ENCODE measurements at places on chromosomes 13 and 19. TPM values are rescaled to one million over a fixed set of nuclear protein-coding genes. Genes with fewer than 3 reads are reported as not detected.
A peak's percentile ranks its signal among the peaks of the same experiment; 100 is the strongest.

DNA sequence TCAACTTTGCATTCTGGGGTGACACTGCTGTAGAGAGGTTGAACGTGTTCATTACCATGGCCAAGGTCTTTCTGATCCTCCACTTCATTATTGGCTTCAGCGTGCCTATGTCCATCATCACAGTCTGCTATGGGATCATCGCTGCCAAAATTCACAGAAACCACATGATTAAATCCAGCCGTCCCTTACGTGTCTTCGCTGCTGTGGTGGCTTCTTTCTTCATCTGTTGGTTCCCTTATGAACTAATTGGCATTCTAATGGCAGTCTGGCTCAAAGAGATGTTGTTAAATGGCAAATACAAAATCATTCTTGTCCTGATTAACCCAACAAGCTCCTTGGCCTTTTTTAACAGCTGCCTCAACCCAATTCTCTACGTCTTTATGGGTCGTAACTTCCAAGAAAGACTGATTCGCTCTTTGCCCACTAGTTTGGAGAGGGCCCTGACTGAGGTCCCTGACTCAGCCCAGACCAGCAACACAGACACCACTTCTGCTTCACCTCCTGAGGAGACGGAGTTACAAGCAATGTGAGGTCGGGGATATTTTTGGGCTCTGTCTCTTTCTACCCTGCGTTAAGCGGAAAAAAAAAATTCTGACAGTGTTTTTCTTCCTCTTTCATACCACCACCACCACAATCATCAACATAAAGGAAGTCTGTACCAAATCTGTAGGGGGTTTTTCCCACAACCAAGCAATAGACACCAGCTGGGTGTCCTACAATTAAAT, 29.5 kb downstream of the FPR3 start:
- DNase-seq, result no peak
- no peaks in the 10 kb centered on the region for H3K4me1 ChIP-seq
- H3K27ac ChIP-seq, result no peak overlapping the region
- no peak overlapping the region for H3K4me3 ChIP-seq

GRCh38 chr13:46495651-46496050, 57.3 kb upstream of the LRCH1 start:
- no peaks in the 10 kb centered on the region for H3K4me1 ChIP-seq
- H3K27me3 ChIP-seq, result no peaks in the 10 kb centered on the region
- no peak overlapping the region for H3K4me3 ChIP-seq
- H3K27ac ChIP-seq, result no peak overlapping the region
- DNase-seq, result no peak

- no peak overlapping the region for H3K27ac ChIP-seq
- no peak for DNase-seq
- peaks cover 3% of the 10 kb centered on the region for H3K4me1 ChIP-seq
Observed at GRCh38 chr13:112833551-112834257, 135.3 kb upstream of the MCF2L start.

DNA sequence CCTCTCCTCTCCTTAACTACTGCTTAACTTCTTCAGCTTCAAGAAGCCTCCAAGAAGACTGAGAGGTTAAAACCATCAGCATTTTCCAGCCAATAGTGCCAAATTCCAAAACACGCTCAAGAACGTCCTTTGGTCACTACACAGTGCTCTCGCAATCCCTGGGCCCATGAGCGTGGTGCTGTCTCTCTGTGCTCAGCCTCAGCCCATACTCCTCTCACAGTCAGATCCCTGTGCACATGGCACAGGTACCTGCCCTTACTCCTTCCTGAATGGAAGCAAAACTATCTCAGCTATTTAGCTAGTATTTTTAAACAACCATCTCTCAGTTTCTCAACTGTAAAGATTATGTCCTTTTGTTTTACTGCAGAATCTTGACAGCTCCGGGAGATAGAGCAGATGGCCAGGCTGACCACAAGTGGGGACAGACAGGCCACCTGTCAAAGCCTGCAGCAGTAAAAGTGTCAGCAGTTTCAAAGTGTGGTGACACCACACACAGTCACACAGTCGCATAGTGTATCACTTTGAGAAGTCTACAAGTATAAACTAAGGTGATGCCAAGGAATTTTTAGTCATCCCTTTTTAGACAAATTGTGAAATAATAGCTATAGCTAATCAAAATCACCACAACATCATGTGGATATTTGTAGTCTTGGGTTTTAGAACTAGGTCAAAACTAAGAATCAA, 35.7 kb downstream of the DZIP1 start:
- no peaks in the 10 kb centered on the region for H3K27me3 ChIP-seq
- no peaks in the 10 kb centered on the region for H3K36me3 ChIP-seq
- no peaks in the 10 kb centered on the region for H3K4me1 ChIP-seq
- H3K4me3 ChIP-seq, result no peak overlapping the region

DNA sequence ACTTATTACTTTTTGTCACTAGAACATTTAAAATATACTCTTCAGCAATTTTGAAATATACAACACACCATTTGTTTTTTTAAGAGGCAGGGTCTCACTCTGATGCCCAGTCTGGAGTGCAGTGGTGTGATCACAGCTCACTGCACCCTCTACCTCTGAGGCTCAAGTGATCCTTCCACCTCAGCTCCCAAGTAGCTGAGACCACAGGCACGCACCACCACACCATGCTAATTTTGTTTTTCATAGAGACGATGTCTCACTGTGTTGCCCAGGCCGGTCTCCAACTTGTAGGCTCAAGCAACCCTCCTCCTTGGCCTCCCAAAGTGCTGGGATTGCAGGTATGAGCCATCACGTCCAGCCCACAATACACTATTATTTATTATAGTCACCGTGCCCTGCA, 2.6 kb downstream of the IGFL2 start:
- no peaks in the 10 kb centered on the region for H3K36me3 ChIP-seq
- H3K4me1 ChIP-seq, result no peaks in the 10 kb centered on the region
- no peak overlapping the region for H3K27ac ChIP-seq
- no peaks in the 10 kb centered on the region for H3K27me3 ChIP-seq
- no peak for DNase-seq

DNA sequence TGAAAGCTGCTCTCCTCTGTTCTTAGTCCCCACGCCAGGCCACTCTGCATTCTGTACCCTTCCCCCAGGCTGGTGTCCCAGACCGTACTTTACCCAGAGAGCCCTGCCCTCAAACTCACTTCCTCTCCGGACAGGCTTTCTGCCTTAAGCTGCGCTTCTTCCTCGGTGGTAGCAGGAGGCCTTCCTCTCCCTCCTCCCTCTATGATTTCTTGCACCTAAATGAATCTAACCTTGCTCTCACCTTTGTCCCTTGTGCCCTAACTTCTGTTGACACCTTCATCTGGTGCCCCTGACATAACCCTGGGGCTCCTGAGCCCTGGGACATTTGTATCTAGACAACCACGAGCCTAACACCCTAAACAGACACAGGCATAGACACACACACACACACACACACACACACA, 29.6 kb upstream of the CEACAM21 start:
- no peaks in the 10 kb centered on the region for H3K4me1 ChIP-seq
- H3K27ac ChIP-seq, result no peak overlapping the region
- H3K27me3 ChIP-seq, result no peaks in the 10 kb centered on the region
- H3K36me3 ChIP-seq, result no peaks in the 10 kb centered on the region
- no peak for DNase-seq

DNA sequence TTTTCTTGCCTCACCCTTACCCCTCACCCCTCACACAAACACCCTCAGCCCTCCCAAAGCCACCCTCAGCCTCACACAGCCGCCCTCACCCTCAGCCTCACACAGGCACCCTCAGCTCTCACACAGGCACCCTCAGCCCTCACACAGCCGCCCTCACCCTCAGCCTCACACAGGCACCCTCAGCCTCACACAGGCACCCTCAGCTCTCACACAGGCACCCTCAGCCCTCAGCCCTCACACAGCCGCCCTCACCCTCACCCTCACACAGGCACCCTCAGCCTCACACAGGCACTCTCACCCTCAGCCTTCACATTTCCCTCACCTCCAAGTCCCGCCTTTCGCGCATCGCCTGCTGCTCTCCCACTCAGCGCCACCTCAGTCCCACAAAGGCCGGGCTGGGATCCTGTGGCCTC, 287 bp upstream of the ZSCAN22 start:
- peak overlapping the region; percentile 77 for H3K4me3 ChIP-seq
- DNase-seq, result no peak
- H3K36me3 ChIP-seq, result no peaks in the 10 kb centered on the region
- H3K27ac ChIP-seq, result peak overlapping the region; percentile 61

DNA sequence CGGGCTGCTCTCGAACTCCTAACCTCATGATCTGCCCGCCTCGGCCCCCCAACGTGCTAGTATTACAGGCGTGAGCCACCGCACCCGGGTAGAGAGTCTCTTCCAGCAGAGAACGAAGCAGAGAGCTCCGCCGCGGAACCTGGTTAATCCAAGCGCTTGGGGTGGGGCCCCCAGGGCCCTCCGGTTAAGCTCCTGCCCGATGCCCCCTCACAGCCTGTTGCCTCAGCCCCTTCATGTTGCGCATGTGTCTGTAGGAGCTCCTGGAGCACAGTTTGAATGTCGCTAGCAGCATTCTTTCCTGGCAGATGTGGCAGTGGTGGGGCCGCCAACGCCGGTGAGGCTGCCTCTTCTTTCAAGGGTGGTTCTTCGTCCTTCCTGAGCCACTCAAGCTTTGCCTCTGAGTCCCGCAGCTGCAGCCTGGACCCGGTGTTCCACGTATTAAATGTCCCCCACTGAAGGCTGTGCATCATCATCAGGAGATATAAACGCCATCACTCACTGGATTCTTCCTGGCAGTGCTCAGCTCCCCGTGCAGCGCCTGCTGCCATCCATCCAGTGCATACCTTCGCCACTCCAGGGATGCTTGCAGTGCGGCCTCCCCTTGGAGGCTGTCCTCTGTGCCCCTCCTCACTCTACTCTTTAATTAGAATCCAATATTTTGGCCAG, 1919.3 kb downstream of the PCDH9 start:
- H3K4me1 ChIP-seq, result no peaks in the 10 kb centered on the region
- DNase-seq, result no peak
- H3K36me3 ChIP-seq, result no peaks in the 10 kb centered on the region
- no peak overlapping the region for H3K27ac ChIP-seq
- no peaks in the 10 kb centered on the region for H3K27me3 ChIP-seq
- no peak overlapping the region for H3K4me3 ChIP-seq

DNA sequence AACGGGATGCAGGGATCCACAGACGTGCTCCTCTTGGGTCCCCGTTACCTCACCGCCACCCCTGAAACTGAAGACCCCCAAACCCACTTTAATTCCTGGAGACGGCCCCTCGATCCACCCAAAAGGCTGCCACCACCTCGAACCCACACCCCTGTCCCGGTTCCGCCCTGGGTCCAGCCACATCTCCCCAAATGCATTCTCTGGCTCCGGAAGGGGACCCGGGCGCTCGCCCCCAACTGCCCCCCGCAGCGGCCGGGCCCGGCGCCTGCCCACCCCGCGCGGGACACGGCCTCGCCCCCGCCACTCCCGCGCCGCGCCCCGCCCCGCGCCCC, 219 bp upstream of the FSTL3 start:
- H3K27ac ChIP-seq, result peak overlapping the region; percentile 86
- H3K36me3 ChIP-seq, result no peaks in the 10 kb centered on the region
- peaks cover 44% of the 10 kb centered on the region for H3K4me1 ChIP-seq
- peak overlapping the region; percentile 51 for H3K4me3 ChIP-seq
- no peaks in the 10 kb centered on the region for H3K27me3 ChIP-seq
- DNase-seq, result no peak

- no peaks in the 10 kb centered on the region for H3K27me3 ChIP-seq
- no peak overlapping the region for H3K4me3 ChIP-seq
- H3K36me3 ChIP-seq, result no peaks in the 10 kb centered on the region
- no peak overlapping the region for H3K27ac ChIP-seq
- no peaks in the 10 kb centered on the region for H3K4me1 ChIP-seq
- DNase-seq, result no peak
Observed at GRCh38 chr19:29309637-29310036, 96.7 kb upstream of the UQCRFS1 start.

- no peak for DNase-seq
- no peaks in the 10 kb centered on the region for H3K36me3 ChIP-seq
- H3K4me1 ChIP-seq, result no peaks in the 10 kb centered on the region
- no peak overlapping the region for H3K4me3 ChIP-seq
Observed at GRCh38 chr13:84571264-84571663, 689.0 kb upstream of the SLITRK1 start.

DNA sequence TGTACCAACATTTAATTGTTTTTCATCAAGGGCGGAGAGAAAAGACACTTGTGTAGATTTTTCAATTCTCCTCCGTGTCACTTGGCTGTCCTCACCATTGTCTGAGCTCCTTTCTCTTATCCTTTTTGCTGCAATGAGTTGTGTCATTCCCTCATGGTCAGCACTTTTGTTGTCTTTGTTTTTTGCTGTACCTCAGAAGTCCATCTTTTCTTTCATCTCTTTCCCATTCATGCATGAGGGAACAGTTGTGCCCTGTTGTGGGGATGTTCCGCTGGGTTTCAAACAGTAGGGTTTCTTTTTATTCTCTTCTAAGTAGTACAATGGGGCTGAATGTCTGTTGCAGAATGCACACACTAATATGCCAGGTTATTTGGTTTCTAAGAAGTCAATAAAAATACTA, 222.6 kb downstream of the TM9SF2 start:
- H3K27ac ChIP-seq, result no peak overlapping the region
- no peak overlapping the region for H3K4me3 ChIP-seq
- no peaks in the 10 kb centered on the region for H3K36me3 ChIP-seq
- DNase-seq, result no peak
- H3K4me1 ChIP-seq, result no peaks in the 10 kb centered on the region
- no peaks in the 10 kb centered on the region for H3K27me3 ChIP-seq

GRCh38 chr19:4352701-4353121, 9.3 kb downstream of the MPND start:
- no peaks in the 10 kb centered on the region for H3K4me1 ChIP-seq
- H3K27ac ChIP-seq, result no peak overlapping the region
- DNase-seq, result peak; percentile 42
- H3K27me3 ChIP-seq, result no peaks in the 10 kb centered on the region
- H3K36me3 ChIP-seq, result no peaks in the 10 kb centered on the region

DNA sequence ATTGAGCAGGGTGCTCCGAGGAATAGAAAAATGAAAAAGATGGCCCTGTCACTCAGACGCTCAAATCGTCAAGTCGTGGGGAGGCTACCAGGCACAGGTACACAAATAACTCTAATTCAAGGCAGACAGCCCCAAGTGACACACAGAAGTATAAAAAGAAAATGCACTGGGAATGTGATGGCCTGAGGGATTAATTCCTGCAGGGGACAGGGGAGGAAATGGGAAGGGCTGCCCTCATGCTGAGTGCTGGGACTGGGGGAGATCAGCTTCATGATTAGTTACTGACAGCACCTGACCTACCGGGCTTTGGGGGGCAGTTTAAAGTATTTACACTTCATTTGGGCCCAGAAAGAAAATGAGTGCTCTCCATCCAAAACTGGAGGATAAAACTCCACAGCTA, 20.9 kb upstream of the UBE2L5 start:
- no peaks in the 10 kb centered on the region for H3K27me3 ChIP-seq
- no peak for DNase-seq
- no peak overlapping the region for H3K27ac ChIP-seq
- no peak overlapping the region for H3K4me3 ChIP-seq
- no peaks in the 10 kb centered on the region for H3K36me3 ChIP-seq
- no peaks in the 10 kb centered on the region for H3K4me1 ChIP-seq

The LAIR1 gene
- total RNA-seq, result 7.1 TPM

The APOC4 gene
- not detected for total RNA-seq

Data from testis (tissue), 5 donors.